ENCODE measurements at places on chromosomes 1 and 21.

- no peak for DNase-seq
These were observed 16.7 kb upstream of the DISP1 start for GRCh38 chr1:222798116-222798515.

- no peak for DNase-seq
These were observed 67.5 kb upstream of the GFI1 start for GRCh38 chr1:92554216-92554615.

DNA sequence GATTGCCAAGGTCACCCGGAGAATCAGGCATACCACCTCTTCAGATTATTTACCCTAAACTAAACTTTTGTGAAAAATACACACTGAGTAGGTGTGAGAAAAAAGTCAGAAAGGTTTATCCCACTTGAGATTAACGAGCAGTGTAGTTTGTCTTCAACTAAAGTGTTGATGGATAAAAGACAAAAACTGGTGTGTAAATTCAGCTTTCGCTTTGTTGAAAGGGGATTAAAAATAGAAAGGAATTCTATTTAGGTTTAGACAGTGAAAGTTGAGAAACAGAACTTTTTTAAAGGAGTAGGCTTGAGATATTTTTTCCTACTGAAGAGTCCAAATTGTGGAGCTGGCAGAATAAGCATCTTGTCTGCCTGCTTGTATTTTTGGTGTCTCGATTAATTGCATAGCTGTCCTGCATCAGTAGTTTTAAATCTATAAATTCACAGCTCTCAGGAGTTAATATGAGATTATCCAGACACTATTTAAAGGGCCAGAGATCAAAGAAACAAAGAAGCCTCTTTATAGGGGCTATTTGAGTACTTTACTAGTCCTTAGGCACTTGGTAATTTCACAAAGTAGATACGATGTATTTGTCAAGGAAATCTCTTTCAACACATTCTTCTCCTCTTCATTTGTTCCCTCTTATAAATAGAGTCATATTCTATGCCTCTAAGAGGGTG, 46.7 kb upstream of the RABGAP1L start:
- no peak for DNase-seq

GRCh38 chr1:199918196-199918769, 109.2 kb upstream of the NR5A2 start:
- DNase-seq = no peak

- DNase-seq = no peak
These were observed 7.4 kb upstream of the TIAM1 start for GRCh38 chr21:31351438-31351837.

DNA sequence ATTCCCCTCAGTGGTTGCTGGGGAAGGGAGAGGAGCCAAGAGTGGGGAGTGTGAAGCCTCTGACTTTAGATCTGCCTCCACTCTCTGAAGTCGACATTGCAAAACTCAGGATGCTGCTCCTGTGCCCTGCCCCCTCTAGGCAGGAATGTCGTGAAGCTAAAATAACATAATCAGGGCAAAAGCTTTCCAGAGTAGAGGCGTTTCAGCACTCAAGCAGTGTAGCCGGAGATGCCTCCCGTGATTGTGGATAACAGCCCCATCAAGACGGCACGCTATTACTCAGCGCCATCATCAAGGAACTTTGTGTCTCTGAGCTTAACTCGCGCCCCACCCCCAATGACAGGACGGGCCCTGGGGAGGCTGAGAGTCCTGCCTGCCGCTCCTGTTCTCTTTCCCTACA, 60.0 kb downstream of the FBXO2 start:
- DNase-seq = no peak

- DNase-seq = no peak
These were observed 54.5 kb downstream of the ATP1B1 start for GRCh38 chr1:169160845-169161495.

- DNase-seq = no peak
These were observed 304.0 kb downstream of the DUSP10 start for GRCh38 chr1:221437926-221438325.

DNA sequence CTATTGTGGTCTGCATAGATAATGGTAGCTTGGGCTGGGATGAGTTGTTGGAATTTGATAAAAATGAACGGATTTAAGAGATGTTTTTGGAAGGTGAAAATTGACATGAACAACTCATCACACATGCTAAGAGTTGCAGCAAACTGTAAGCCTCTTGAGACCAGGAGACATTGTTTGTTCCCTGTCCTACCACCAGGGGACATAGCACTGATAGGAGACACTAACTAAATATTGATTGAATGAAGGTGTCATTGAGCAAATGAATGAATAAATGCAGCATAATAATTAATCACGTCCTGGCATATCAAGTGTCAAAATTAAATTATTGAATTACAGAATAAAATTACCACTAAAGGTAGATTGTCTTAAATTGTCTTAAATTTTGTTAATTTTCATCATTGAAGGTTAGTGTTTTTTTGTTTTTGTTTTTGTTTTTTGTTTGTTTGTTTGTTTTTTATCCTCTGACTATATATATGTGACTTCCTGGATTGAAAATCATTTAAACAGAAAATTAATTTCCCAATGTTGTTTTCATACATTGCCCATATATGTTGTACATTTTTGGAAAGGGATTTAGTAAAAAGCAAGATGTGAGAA, 285.3 kb upstream of the C1orf105 start:
- DNase-seq = no peak

- no peak for DNase-seq
These were observed 169.2 kb downstream of the ZNF281 start for GRCh38 chr1:200240656-200241055.

GRCh38 chr1:152505083-152505482, 5.5 kb upstream of the LCE5A start:
- no peak for DNase-seq

- DNase-seq = no peak
These were observed 111.5 kb downstream of the SEC16B start for GRCh38 chr1:177858332-177858821.

- DNase-seq = no peak
These were observed 55.2 kb downstream of the FGGY start for GRCh38 chr1:59352065-59352464.

DNA sequence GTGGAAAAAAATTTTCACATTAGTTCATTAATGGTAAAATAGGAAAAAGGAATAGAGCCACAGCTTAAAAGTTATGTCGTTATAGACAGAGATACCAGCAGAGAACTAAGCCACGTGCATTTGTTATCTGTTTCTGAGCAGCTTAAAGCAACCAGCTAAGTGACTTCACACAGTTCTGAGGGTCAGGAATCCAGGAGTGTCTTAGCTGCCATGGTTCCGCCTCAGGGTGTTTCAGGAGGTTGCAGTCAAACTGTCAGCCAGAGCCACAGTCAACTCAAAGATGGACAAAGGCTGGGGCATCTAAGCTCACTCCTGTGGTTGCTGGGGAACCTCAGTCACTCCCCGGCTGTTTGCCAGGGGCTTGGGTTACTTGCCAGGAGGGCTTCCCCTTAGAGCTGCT, 515.8 kb downstream of the SMYD3 start:
- no peak for DNase-seq

DNA sequence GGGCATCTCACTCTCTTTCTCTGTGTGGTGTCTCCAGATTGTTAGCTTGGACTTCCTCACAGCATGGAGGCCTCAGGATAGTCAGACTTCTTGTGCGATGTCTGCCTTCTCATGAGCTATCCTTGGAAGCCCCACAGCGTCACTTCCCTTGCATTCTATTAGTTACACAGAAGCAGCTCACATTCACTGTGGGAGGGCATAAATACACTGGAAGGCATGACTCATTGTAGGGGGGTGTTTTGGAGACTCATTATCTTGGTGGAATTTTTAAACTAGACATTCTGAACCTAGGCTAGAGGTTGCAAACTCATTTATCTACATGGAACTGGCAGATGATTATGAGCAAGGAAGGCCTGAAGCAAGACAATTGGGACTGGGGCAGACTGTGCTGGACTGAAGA, 21.4 kb upstream of the FASLG start:
- DNase-seq = no peak

- DNase-seq = no peak
These were observed 222.8 kb downstream of the FOXD2 start for GRCh38 chr1:47660622-47661021.

DNA sequence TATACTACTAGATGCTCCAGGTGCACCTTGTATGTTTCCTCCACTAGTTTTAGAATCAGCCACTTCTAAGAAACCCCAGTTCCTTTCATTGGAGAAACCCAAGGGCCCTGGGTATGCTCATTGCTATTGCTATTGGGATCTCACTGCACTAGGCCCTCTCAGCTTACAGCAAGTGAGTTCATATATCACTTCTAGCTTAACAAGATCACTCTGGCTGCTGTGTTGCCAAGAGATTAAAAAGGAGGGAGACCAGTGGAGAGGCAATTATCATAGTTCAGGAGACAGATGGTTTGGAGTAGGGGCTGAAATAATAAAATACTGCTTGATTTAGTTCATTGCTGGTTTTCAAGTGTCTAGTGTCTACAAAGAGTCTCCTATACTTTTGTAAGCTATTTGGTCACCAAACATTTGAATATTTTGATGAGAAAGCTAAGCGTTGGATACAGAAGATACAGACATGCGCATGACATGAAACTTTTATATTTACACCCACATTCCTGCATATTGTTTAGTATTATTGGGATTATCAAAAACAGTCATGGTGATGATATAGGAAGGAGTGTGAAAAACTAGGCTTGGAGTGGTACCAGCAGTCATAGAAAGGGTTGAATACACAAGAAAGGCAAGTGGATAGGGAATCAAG, 671.9 kb downstream of the ADGRL2 start:
- no peak for DNase-seq

GRCh38 chr1:150092180-150092791, 24.7 kb downstream of the VPS45 start:
- no peak for DNase-seq

GRCh38 chr1:14479865-14480264, 118.6 kb upstream of the KAZN start:
- no peak for DNase-seq

DNA sequence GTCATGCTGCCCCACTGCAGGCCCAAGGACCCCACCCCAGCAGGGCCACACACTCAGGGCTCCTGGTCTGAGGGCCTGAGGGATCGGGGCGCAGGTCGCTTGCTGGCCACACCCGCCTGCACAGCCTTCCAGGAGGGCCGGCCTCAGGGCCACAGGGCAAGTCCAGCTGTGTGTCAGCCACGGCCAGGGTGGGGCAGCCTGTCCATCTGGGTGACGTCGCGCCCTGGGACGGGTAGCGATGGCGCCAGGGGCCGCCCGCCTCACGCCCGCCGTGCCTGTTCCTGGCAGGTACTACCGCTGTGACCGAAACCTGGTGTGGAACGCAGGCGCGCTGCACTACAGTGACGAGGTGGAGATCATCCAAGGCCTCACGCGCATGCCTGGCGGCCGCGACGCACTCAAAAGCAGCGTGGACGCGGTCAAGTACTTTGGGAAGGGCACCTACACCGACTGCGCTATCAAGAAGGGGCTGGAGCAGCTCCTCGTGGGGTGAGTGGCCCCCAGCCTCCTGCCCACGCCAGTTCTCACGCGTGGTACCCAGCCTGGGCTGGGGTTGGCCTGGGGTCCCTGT, 2.5 kb downstream of the COL6A1 start:
- DNase-seq = no peak
